Stimulated activated CD4-positive, alpha-beta T cell treated with anti-CD3 and anti-CD28 coated beads, Interleukin-4, amount 100 ng/mL, for 1 hour (primary cell): ENCODE measurements at places on chromosomes 6 and 20.

DNA sequence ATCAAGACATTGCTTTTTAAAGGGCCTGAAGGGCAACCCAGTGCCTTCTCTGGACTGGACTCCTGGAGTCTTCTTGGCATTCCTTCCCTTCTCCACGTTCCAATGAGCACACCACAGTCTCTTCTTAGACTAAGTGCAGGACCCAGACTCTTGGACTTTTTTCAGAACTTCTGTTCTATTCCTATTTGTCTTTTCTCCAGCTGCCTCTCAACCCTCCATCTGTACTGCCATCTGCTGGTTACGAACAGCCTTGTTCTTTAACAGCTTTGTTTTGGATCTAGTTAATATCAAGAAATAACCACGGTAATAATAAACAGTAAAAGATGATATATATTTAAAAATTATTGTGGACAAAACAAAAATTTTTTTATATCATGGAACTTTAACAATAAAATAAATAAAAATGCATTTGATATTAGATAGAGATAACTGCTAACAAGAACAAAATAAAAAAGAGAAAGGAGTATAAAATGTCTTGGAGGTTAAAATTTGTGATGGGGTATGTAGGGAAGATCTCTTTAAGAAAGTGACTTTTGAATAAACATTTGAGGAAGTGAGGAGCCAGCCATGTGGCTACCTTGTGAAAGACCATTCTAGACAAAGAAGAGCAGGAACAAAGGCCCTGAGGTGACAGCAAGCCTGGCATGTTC is 105.1 kb upstream of the HCRTR2 start:
- DNase-seq: no peak

DNA sequence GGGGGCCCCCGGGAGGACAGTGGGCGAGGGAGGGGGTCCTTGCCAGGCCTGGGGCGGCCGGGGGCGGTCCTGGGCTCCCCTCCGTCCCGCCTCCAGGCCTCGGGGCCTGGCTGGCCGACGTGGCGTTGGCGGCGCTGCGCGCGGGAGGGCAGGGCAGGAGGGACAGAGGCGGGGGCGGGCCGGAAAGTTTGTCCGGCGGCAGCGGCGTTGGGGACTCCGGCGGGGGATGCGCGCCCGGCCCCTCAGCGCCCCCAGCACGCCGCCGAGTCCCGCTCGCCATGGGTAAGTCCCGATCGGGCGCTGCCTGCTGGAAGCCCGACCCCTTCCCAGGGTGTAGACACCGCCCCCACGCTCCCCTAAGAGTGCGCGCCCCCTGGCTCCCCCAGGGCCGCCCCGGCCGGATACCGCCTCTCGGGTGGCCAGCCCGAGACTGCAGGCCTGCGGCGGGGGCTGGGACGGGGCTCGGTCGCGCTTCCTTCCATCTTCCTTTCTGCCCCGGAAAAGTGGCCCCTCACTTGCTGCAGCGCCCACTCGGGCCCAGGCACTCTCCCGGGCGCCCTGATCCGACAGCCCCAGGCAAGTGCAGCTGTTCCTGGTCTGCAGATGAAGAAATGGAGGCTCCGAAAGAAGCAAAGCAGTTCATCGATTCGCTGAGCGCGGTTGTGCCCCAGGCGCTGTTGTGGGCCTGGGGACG is at the start of gene SLC2A10:
Gene SLC2A10, plus strand, starts transcription at position 191 of the 694 bp plus-strand sequence. Its CDS starts 88 bp downstream, at position 279.
- DNase-seq: no peak

- no peak for DNase-seq
These were observed 62.8 kb downstream of the TCP11 start for GRCh38 chr6:35078226-35078850.

- DNase-seq: no peak
These were observed 50.6 kb downstream of the LAMA4 start for GRCh38 chr6:112203577-112204349.

DNA sequence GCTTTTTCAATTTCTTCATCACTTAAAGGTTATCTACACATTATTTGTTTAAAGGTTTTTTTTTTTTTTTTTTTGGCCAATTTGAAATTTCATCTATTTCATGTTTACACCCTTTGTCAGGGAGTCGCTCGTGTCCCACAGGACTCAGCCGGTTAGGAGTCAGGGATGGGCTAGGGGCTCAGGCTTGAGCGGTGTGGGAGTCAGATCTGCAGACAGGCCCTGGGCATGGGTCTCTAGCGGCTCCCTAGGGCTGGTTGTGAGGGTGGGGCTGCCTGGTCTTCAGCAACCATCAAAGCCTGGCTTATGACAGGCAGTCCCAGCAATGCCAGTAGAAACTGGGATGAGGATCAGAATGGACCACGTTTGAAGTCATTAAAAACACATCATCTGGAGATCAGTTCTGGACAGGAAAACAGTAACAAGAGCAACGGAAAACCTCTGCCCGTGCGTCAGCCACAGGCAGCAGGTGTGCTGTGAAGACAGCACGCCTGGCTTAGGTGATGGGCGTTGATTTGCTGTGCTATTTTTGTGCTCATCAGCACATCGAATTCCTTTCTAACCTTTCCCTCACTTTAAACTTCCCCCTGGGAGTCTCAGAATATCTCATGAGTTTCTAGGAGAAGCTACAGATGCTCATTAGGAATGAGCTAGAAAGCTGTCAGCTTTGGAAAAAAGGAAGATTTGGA is 91.3 kb upstream of the MPC1 start:
- DNase-seq: no peak

- DNase-seq: peak; percentile 67
These were observed 24.6 kb downstream of the RIPOR2 start for GRCh38 chr6:24910961-24911725.

GRCh38 chr6:121619987-121620740 is 184.7 kb downstream of the GJA1 start:
- no peak for DNase-seq

DNA sequence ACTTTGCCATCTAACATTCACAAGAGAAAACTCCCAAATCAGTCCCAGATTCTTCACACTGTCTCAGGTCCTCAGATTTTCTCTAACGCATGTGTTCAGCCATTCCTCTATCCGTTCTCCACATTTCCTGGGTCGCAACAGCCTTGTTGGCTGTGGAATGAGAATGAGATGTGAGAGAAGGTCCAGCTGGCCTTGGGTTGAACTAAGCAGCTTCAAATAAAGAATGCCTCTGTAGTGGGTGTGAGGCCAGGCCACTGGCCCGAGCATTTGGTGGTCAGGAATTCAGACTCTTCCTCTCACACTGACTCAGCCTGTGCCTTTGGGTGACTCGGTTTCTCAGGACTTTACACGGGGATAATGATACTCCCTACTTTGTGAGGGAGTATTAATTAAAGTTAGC is 73.8 kb upstream of the CCN6 start:
- DNase-seq: no peak

DNA sequence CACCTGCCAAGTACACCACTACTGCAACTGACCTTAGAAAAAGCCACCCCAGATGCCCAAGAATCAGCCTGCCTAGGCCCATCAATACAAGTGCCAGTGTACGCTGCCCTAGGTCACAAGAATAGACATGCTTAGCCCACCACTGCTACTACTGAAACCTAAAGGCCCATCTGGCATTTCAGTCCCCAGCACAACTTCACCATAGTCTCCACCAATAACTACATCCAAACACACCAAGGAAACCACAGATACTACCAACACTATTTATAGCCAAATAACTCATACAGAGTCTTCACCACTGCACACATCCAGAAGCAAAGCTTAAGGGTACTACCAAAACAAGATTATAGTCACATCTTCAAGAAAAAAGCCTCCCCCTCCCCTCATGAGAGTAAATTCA is 28.2 kb downstream of the TREML4 start:
- DNase-seq: no peak

DNA sequence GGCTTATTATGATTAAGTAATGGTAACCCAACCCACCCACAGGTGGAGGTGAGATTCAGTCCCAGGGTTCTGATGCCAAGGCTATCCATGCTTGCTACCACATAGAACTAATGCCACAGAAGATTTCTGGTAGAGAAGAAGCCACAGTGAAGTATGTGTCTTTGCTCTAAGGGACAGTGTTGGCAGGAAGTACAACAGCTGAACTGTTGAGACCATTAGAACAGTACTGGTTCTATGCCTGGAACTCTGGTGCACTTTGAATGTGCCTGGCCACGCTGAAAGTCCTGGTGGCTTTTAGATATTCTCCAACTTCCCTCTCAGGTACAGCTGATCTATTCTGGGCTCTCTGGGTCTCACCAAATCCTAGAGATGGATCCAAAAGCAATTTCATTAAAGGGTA is 7.8 kb downstream of the STX7 start:
- no peak for DNase-seq

DNA sequence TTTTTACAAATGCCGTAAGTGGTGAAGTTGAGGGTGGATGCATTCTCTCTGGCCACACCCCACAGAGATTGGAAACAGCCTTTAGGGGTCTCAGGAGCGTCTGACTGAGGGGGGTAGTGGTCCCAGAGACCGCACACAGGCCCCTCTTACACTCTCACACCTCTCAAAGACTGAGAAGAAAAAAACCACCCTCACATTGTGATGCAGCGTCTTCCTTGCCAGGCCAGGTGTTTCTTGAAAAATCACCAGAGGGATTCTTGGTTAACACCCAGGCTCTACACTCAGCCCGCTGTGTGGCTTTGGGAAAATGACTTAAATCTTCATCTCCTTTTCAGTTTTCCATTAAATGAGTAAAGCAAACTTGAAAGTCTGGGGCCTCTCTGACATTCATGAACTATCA is 115.8 kb upstream of the SPTLC3 start:
- no peak for DNase-seq

- no peak for DNase-seq
These were observed 35.4 kb upstream of the SSTR4 start for GRCh38 chr20:22999756-23000155.

DNA sequence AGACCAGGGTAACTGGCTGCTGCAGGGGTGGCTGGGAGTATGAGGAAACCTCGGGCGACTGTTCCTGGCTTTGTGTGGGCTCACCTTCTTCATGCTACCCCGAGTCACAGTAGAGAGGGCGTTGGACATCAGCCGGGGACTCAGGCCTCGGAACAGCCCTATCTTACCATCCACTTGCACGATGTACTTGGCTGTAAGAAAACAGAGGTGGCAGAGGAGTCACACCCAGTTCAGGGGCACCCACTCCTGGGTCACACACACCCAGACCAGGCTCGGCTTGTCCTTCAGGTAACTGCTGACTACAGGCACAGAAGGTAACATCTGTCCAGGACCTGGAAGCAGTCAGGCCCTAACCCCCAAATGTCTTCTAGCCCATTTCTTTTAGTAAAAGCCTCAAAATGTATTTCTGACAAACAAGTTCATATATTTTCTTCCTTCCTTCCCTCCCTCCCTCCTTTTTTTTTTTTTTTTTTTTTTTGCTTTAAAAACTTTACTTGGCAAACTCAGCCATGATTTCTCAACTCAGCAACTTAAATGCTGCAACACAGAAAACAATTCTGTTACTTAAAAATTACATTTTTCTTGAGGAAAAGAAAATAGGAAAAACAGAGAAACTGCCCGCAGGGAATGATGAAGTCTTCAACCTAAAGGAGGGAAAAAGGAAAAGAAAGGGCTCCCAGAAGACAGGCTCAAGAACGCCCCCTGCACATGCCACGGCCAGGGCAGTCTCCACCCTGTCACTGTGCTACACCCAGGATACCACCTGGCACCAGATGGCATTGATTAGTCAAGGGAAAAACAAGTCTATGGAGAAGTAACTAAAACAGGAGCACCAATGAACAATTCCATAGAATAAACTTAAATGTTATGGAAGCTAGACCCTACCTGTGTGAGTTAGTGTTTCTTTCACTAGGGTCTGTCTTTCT is 7.3 kb downstream of the MTCH1 start:
- no peak for DNase-seq

GRCh38 chr20:63695424-63696305 is 787 bp upstream of the TNFRSF6B start:
- DNase-seq: no peak

DNA sequence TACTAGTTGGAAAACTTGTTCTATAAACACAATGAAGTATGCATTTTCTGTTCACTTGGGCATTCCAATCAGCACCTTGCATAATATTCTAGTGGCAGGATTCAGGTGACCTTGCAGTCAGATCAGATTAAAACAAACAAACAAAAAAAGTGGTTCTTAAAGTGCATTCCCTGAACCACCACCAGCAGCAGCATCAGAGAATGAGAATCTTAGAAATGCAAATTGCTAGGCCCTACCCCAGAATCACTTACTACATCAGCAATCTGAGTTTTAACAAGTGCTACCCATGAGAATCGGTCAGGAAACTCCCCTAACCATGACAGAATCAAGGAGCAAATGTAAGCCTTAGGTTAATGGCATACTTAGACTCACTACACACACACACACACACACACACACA is 41.7 kb downstream of the SNAP25 start:
- no peak for DNase-seq

- DNase-seq: peak; percentile 73
These were observed 65.9 kb downstream of the PTPN1 start for GRCh38 chr20:50575865-50576720.
